ENCODE measurements at places on chromosomes 4 and X.

DNA sequence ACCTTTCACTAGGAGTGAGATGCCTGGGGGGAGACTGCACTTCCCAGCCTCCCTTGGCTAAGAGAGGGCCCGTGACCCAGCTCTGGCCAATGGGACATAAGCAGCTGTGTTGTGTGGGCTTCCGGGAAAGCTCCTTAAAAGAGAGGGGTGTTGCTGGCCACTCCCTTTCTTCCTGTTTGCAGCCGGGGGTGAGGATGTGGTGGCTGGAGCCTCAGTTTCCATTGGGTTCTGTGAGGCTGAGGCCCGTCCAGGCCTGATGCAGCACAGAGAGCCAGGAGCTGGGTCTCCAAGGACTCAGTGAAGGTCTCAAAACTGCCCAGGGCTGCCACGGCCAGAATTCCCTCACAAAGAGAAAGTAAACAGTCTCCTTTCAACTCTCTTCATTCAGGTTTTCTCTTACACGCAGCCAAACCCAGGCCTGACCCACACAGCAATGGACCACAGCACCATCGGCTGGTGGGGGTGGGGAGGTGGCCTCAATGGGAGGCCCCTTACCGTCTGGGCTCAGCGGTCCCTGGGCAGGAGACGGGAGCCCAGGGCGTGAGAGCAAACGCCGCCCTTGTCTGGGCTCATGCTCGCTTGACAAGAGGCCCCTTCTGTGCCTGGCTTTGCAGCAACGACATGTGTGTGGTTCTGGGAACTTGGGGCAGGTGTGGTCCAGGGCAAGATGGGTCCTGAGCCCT, 6.6 kb downstream of the NKX1-1 start:
- DNase-seq: no peak

DNA sequence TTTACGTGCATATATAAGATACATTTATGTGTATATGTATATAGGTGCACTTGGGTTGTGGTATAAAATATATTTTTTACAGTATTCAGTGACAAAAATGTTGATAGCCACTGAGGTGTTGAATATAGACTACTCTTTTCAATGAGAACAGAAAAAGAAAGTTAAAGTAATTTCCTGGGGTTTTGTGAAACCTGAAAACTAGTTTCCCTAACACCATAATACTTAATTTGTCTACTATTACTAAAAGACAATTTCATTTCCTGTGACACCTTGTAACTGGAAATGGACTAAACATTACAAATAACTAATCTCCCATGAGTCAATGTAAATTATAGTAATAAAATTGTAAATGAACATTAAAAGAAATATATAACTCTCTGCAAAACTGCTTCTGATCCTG, 32.0 kb upstream of the MAP9 start:
- DNase-seq: no peak

- DNase-seq: no peak
Measured at GRCh38 chr4:71270901-71271300, 67.9 kb upstream of the SLC4A4 start.

GRCh38 chrX:130829526-130830515, 73.2 kb downstream of the ENOX2 start:
- no peak for DNase-seq

GRCh38 chrX:118502161-118502789, 6.7 kb downstream of the DOCK11 start:
- DNase-seq: no peak

DNA sequence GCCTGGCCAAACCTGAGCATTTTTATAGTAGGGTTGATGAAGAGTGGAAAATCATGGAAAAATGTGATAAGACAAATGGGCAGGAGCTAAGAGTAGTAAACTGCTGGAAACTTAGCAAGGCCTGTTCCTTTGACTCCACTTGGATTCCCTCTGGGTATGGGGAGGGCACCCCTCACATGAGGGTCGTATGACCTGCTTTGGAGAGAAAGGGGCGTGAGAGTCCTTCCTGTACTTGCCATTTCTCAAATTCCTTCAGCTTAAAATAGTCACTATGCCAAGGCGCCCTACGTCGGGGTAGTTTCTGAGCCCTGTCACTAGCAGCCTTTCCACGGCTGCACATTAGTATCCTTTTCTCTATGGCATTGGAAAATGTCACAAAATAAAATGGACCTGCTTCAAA, 49.1 kb downstream of the GPRIN3 start:
- DNase-seq: no peak

DNA sequence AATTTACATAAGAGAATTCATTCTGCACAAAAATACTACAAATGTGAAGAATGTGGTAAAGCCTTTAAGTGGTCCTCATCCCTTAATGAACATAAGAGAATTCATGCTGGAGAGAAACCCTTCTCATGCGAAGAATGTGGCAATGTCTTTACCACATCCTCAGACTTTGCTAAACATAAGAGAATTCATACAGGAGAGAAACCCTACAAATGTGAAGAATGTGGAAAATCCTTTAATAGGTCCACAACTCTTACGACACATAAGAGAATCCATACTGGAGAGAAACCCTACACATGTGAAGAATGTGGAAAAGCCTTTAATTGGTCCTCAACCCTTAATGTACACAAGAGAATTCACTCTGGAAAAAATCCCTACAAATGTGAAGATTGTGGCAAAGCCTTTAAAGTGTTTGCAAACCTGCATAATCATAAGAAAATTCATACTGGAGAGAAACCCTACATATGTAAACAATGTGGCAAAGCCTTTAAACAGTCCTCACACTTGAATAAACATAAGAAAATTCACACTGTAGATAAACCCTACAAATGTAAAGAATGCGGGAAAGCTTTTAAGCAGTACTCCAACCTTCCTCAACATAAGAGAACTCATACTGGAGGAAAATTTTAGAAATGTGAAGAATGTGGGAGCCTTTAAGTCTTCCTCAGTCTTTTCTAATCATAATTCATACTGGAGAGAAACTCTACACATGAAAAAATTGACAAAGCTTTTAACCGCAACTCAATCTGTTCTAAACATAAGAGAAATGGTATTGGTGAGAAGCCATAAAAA, 37.4 kb downstream of the ZNF718 start:
- DNase-seq: no peak

DNA sequence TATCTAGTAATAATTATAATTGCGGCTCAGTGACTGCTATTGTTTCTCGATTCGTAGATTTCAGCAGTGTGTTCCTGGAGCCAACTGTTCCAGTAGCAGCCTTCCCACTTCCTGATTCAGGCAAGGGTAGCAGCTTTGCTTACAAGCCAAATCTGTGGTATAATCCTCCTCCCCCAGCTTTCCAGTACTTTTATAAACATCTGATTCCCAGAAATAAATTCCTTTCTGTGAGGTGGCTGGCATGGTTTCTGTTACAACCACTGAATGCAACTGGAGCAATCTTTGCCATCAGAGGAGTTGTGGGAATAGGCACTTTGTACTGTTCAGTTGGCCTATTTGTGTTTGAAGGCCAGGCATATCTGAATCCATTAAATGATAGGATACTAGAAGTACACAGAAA, 80.0 kb downstream of the GLRA3 start:
- no peak for DNase-seq

GRCh38 chr4:156774422-156774821, 197.2 kb downstream of the PDGFC start:
- peak; percentile 74 for DNase-seq

DNA sequence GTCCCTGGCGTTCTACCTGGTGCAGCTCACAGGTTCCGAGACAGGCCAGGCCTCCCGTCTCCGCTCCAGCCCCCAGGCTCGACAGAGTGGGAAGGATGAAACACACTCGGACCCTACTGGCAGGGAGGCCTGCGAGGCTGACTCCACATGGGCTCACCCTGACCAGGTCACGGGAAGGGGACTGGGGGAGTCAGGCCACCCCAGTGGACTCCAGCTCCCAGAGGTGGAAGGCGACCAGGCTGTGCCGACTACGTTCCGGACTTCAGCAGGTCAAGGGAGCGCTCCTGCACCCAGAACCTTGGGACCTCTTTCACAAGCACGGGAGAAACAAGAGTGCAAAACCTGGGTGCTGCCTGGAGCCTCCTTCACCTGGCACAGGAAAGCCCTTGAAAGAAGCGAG, 4.6 kb upstream of the IRAK1 start:
- DNase-seq: no peak

DNA sequence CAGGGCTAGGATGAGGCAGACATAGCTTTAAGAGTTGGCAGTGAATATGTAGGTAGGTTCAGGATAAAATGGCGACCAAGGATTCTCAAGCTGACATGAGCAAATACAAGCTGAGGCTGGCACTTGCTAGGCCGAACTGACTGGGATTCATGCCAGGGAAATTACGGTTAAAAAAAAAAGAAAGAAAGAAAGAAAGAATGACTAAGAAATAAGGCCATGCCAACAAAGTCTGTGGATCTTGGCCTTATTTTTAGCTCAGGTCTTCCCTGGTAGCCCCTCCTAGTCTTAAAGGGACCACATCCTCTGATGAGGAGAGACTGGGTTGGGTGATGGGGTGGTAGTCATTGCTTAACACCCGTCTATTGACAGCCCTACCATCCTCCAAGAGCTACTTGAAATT, 64.4 kb upstream of the KLHL13 start:
- no peak for DNase-seq

GRCh38 chr4:39526765-39527295, 409 bp downstream of the UGDH start:
- DNase-seq: peak; percentile 21

- peak; percentile 33 for DNase-seq
Measured at GRCh38 chr4:67451464-67451863, 93.8 kb downstream of the CENPC start.

GRCh38 chr4:90099812-90100211, 27.4 kb upstream of the CCSER1 start:
- DNase-seq: peak; percentile 56

GRCh38 chr4:1939664-1940509, 68.7 kb downstream of the NSD2 start:
- DNase-seq: no peak

DNA sequence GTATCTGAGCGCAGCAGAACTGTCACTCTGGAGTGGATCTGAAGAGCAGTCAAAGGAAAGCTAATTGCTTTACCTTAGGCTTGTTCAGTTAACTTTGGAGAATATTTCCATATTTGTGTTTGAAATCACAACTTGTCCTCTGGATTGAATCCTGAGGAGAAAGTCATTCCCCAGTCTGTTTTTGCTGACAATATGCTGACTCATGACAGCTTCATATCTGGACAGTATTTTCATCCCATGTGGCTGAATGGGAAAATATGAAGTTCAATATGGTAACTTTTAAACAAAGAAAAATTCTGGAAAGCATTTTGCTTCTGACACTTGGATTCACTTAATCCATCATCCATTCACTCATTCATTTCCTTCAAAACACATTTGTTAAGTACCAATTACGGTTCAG, 46.3 kb upstream of the MAGEC3 start:
- DNase-seq: no peak

All from suppressor macrophage treated with lipopolysaccharide for 1 hour (primary cell).